ENCODE measurements at places on chromosomes 16 and 17. TPM values are rescaled to one million over a fixed set of nuclear protein-coding genes. Genes with fewer than 3 reads are reported as not detected.
A peak's percentile ranks its signal among the peaks of the same experiment; 100 is the strongest.

DNA sequence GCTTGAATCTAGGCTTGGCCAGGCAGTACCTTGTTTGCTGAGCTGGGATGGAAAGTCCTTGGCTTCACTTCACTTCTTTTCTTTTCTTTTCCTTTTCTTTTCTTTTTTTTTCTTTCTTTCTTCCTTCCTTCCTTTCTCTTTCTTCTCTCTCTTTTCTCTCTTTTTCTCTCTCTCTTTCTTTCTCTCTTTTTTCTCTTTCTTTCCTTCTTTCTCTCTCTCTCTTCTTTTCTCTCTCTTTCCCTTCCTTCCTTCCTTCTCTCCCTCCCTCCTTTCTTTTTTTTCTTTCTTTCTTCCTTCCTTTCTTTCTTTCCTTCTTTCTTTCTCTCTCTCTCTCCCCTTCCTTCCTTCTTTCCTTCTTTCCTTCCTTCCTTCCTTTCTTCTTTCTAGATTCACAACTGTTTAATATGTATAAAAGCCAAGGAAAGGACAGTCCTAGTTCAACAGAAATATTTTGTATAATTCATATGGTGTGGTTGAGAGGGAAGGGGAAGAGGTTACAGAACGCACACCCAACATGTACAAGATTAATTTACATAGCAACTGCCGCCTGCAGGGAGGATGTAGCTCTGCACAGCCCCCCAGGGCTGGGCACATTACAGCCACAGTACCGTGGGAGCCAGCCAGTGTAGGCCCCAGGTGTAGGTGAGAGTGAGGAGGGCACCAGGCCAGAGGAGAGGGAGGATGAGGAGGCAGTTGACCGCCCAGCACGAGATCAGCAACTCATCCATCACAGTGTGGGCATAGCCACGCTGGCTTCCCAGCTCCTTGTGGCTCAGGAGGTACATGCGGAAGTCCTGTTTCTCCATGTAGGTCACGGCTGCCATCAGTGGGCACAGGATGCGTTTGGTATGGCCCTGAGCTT is 9.7 kb upstream of the ITGB3 start:
- H3K36me3 ChIP-seq: no peaks in the 10 kb centered on the region
- peaks cover 17% of the 10 kb centered on the region for H3K4me1 ChIP-seq
- peaks cover 18% of the 10 kb centered on the region for H3K27me3 ChIP-seq
- DNase-seq: no peak

DNA sequence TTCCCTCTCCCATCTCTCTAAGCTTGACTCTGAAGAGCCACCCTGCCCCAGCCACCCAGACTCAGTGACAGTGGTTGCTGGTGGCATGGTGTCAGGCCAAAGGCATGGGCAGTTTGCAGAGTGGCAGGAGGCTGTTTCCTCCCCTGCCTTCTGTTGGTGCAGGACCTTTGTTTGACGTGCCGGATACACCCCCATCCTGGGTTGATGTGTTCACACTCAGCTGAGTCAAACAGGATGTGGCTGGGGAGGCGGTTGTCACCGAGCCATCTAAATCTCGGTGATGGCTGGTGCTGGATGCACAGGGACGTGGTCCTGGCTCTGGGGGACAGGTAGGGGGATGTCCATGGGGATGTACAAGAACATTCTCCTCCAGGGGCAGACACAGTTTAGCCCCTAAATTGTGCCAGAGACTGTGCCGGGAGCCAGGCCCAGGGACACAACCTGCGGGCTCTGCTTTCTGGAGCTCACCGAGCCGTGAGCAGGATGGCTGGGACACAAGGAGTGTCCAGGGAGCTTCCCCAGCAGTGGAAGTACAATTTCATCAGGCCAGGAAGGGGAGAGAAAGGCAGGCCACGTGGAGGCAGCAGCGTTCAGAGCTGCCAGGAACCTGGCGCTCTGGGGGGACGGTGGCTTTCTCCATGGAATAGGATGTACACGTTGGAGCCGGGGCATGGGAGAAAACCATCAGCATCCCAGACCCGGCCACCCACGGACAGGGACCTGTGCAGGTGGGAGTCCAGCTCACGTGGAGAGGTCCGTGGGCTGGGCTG is 264.2 kb downstream of the SEC14L1 start:
- DNase-seq: peak; percentile 83
- H3K27ac ChIP-seq: peak overlapping the region; percentile 92

Gene APRT
- 303 TPM for total RNA-seq

Gene NXPH3
- not detected for total RNA-seq

Gene TMEM204
- 23.7 TPM for total RNA-seq

All from activated T-helper 1 cell treated with anti-CD3 and anti-CD28 coated beads, Interleukin-12 subunit alpha, Interleukin-12 subunit beta, Interleukin-2, Interleukin-4 antibody, amounts not matched to agents 30 ng/mL and 10 ng/mL and 1 ng/mL, durations not matched to agents 14 hours and 24 hours and 36 hours (primary cell).